Activated B cell treated with CpG ODN at 0.5 μM for 24 hours (primary cell): ENCODE measurements at places on chromosomes 2 and 18.

DNA sequence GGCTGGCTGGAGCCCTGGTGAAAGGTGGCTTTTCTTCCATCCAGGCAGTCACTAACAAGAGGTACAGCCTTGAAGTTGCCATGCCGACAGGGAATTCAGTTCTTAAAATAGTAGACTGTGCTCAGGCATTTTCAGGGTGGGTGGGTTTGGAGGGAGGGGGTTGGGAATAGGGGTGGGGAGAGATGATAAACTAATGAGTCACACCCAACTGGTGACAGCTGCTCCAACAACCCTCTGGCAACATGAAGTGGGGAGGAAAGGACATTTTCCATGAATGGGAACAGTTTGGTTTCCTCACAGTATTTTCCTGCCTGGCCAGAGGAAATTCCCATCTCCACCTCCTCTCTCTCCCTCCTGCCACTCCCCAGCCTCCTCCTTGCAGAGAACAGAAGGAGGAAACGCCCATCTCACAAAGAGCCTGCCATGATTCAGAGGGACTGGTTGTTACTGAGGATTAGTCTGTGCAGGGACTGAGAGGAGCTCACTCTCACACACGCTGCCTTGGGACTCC lies 113.0 kb upstream of the SLC1A4 start:
- no peak for DNase-seq

- DNase-seq, result no peak
Observed at GRCh38 chr2:28709101-28709500, 42.5 kb upstream of the PPP1CB start.

- no peak for DNase-seq
Observed at GRCh38 chr2:8882094-8882493, 44.7 kb upstream of the KIDINS220 start.

DNA sequence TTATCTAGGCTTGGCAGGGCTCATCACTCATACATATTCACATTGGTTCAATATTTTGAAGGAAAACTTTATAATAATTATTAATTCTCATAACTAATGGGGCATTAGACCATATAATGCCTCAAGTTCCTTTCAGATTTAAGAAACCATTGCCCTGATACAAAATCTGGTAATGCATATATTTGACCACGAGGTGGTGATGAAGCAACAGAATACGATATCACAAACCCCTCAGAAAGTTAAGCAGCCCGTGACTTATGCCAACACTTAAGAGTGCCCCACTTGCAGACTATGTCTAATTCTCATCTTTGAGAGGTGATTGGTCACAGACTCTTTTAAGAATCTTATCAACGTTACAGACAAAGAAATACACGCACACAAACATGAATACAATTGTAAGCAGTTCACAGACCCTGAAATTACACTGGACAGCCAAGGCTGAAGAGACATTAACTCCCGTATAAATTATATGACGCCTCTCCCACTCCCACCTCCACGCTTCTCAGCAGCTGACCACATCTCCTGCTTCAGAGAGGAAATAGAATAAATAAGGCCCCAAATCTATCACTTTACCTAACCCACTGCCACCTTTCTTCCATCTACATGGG lies 20.7 kb upstream of the DNAH6 start:
- no peak for DNase-seq

DNA sequence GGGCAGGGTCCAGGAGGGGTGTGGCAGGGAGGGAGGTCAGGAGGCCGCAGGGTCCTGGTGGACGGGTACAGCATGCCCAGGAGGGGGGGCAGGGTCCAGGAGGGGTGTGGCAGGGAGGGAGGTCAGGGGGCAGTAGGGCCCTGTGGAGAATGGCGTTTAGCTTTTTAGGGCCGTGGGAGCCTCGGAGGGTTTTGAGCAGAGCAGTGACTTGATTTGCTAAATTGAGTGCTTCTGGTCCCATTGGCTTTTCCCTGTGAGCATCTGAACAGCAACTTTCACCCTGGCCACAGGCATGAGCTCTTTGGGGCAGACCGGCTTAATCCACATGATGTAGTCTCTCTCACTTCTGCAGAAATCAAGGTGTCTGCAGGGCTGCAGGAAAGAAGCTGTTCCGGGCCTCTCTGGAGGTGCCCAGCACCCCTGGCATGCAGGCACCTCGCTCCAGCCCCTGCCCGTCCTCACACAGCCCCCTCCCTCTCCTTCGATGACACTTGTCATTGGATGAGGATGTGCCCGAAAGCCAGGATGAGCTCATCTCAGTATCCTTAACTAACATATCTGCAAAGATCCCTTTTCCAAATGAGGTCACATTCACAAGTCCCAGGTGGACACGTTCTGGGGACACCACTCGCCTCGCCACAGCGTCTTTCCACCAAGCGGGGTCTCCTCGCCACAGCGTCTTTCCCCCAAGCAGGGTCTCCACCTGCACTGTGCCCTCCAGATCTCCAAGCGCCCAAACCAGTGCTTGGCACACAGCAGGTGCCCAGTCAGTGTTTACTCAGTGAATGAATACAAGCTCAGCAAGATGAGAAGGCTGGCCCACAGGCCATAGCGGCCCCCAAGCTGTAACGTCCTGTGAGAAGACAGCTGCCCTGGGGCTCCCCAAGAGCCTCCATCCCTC lies 94.0 kb downstream of the NDUFA10 start:
- peak; percentile 7 for DNase-seq

- DNase-seq, result no peak
Observed at GRCh38 chr2:140947236-140947635, 1183.6 kb downstream of the LRP1B start.

GRCh38 chr18:63040788-63041410 lies 278.7 kb downstream of the BCL2 start:
- no peak for DNase-seq

DNA sequence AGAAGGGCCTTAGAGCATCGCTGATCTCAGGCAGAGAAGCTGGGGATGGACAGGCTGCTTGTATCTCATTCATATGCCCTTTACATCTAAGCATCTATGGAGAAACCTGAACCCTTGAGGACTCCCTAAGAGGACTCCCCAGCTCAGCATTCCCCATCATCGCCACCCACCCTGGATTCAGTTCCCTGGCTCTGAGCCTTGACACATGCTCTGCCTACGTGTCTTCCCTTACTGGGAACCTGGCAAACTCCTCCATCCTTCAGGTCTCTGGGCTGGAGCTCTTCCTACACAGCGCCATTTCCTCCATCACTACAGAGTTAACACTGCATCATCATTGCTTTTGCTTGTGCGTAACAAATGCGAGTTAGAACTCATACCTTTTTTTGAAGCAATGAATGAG lies 31.2 kb upstream of the OTOF start:
- DNase-seq, result no peak

GRCh38 chr2:60335533-60336237 lies 217.8 kb downstream of the BCL11A start:
- no peak for DNase-seq

DNA sequence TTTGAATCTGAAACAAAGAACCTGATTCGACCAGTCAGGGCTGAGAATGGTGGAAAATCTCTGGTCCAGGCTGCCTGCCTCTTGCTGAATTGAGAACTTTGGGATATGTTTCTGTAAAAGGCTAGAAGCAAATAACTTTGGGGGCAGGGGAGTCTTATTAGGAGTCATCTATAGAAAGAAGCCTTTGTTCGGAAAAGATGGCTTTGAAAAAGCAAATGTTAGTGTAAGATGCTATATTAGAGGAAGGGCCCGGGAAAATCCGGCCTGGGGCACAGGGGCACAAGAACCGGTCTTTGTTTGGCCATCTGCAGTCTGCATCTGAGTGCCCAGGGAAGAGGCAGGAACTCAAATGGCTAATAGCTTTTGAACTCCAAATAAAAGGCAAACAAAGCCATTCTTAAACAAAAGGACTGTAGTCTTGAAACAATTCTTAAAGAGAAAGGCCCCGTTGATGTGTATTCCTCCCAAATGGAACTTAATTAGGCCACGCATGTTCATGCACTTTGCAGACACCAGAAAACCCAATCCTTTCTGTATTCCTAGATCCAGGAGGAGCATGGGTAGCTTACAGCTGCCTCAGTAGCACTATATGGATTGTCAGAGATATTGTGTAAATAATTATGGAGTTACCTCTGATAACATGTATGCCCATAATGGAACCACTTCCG lies 180.0 kb upstream of the ARL4C start:
- DNase-seq, result no peak

- no peak for DNase-seq
Observed at GRCh38 chr2:175234650-175235049, 53.1 kb upstream of the ATP5MC3 start.

GRCh38 chr18:50675043-50675442 lies 115.2 kb downstream of the MAPK4 start:
- DNase-seq, result no peak

DNA sequence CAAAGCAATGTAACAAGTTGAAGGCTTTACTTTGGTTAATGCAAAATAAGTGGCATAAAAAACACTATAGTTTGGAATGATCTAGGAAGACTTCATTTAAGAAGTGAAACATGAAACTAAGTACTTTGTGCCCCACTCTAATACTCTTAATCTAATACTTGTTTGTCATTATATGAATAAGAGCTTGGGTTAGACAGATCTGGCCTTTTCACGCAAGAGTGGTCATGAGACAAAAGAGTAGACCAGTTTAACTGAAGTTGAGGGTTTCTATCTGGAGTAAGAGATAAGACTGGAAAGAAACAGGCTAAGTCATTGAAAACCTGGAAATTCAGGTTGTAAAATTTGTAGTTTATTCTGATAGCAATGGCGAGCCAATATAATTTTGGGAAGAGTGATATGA lies 2.8 kb downstream of the SLC30A6 start:
- DNase-seq, result no peak

DNA sequence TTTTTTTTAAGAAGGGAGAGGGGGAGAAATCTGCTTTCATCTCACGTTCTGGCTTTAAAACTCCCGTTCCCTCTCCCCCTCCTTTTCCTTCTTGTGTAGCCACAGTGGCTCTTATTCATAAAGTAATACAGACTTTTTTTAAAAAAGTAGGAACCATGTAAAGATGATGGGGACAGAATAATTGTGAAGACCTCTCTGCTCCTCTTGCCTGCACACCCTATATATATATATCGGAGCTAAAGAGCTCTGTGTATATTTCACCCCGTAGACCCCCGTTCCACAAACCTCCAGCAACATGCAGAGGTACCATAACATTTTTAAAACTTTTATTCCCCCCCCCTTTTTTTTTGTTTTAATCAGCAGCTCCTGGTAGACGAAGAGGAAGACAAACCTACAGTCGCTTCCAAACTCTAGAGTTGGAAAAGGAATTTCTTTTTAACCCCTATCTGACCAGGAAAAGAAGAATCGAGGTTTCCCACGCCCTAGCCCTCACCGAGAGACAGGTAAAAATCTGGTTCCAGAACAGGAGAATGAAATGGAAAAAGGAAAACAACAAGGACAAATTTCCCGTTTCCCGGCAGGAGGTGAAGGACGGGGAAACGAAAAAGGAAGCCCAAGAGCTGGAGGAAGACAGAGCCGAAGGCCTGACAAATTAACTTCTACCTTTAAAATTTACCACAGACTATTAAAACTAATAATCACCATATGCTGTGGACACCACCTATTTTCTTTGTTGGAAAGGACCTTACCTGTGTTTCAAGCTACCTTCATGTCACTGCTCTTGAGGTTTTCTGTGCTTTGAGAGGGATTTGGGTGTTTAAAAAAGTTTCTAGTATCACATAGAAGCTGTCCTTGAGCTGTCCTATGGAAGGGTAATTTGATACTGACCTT lies 1.7 kb downstream of the HOXD8 start:
- no peak for DNase-seq

GRCh38 chr2:169716238-169716886 lies 17.3 kb upstream of the KLHL23 start:
- no peak for DNase-seq
